ENCODE measurements at places on chromosomes 13 and 19.

GRCh38 chr13:50450279-50450678, 393.2 kb downstream of the DLEU7 start:
- DNase-seq: no peak

DNA sequence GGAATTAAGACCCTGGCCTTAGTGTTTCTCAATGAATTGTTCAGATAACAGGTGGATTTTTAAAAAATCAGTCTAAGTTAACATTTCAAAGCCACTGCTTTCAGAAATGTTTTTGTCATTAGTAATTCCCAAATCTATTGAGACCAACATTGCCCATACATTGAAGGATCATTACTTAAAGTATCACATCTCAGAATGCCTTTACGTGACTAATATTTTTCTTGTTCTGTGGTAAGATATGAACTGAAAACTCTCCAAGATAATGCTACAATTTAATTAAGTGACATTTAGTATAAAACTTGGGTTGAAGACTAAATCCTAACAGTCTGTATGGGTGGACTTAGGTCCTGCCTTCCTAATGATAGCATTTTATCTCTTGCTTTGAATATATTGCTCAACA, 59.4 kb upstream of the POSTN start:
- no peak for DNase-seq

DNA sequence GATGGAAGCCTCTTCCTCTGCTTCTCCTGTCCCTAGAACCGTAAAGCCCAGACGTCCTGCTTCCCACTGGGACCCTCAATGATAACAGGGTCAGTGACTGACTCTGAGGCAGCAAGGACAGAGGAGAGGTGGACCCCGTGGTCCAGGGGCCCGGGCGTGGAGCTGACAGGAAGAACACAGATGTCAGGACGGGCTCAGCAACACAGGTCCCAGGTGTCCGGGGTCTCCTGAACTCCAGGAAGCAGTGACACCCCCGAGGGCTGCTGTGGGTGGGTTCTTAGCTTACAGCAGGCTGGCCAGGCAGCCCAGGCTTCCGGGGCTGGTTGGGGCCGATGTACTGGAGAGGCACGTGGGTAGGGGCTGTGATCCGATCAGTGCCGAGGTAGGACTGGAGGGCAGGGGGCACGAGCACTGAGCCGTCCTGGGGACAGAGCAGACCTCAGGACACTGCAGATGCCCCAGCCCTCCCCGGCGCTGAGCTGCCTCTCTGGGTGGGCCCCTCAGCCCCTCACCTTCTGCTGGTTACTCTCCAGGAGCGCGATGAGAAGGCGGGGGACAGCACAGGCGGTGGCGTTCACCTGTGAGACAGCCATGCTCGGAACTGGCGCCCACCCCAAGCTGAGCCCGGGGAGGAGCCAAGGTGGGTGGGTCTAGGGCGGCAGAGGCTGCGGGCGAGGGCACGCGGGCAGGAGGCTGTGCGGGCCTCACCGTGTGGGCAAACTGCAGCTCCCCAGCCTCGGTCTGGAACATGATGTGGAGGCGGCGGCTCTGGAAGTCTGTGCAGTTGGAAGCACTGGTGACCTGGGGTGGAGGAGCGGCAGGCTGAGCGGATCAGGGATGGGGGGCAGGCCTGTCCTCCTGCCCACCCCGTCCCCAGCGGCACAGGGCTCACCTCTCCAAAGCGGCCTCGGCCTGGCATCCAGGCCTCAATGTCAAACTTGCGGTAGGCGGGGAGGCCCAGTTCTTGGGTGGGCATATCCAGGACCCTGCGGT, 3.6 kb upstream of the CCER2 start:
- DNase-seq: no peak

DNA sequence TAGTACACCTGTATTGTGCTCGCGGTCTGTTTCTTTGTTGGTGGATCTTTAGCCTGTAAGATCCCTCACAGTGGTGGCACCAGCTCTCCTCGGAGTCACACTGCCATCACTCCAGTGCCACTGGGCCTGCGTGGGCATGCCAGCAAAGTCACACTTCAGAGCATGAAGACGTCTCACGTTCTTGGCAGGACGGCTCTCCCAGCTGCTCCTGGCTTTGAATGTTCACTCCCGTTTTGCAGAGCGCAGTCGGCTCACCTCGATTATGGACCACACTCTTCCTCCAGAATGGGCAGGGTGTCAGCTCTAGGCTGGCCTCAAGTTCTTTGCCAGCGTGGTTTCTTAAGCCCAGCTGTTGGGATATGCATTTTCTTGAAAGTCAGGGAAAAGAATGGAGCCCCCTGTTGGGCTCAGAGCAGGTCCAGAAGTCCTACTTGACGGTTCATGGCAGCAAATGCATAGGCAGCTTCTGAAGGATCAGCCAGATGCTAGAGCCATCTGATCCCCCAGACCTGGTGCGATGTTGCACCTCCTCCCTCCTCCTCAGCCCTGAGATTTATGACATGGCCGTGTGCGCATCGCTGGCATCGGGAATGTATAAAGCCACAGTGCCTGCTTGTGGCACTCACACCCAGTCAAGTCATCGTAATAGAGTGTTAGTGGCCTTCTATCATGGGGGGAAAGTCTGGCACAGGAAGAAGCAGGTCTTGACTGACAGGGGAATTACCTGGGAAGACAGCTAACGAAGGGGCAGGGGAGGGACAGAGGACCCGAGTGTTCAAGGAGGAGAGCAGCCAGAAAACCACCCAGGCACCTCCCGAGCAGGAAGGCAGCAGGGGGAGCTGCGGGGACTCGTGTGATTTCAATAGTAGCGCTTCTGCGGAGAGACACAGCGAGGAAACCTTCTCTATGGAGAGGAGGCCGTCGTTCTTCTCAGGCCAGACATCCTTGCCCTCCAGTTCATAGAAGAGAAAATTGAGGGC, 40.2 kb upstream of the NPAS1 start:
- DNase-seq: no peak

DNA sequence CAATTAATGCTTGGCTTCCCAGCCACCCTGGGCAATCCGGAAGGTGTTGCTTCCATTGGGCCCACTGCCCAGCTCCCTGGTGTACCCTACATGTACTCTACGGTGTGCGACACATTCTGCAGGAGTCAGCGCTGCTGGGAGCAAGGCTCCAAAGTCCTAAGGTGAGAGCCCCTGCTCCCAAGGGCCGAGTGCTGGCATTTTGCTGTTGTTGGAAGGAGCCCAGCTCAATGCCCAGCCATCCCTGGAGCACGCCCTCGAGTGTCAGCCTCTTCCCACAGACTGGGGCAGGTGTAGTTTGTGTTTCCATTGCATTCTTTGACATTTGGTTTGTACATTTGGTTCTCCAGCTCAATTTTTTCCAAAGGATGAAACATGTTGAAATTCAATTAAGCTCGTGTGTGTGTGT, 64.6 kb downstream of the GGACT start:
- no peak for DNase-seq

GRCh38 chr13:36430247-36431203, 1.8 kb upstream of the CCNA1 start:
- peak; percentile 42 for DNase-seq

DNA sequence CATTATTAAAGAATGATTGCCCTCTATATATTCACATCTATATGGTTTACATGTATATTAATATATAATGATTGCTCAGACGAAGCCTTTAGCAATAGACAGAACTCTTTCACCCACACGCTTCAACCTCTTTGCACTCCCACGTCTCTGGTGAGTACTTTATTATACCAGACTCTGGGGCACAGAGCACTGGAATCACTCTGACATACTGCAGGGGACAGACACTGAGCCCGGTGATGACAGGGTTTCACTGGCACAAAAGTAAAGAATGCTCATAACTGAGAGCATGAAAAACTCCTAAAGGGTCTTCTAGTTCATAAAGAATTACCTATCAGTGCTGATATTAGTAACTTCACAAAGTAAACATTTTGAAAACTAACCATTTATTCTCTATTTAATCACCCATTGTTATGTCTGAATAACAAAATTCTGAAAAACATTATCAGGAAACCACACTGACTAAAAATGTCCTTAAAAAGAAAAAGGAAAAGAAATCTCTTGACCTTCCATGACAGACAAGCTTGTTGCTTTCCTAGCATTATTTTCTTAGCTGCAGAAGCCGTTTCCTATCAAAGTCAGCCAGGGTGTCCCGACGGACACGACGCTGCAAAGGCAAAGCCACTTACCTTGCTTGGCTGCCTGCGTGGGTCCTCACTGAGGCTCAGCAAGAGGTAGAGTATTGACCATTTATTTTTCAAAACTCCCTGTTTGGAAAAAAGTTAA, 29.1 kb downstream of the TUBGCP3 start:
- DNase-seq: no peak

- no peak for DNase-seq
Observed at GRCh38 chr19:9032136-9032631, 22.0 kb upstream of the MUC16 start.

DNA sequence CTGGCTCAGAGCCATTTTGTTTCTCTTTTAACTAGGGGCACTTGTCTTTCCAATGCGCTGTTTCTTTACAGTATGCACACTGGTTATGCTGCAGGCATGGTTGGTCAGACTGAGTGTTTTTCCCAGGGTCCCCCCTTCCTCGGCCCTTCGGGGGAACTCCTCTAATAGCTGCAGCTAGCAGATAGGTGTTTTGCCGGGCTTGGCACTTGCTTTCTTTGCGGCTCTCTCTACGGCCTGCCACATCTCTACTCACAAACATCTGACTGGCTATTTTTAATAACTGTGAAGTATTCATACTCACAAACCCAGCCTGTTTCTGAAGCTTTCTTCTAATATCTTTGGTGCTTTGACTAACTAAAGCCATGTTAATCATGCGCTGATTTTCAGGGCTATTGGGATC, 89.4 kb downstream of the SLC25A15 start:
- no peak for DNase-seq

DNA sequence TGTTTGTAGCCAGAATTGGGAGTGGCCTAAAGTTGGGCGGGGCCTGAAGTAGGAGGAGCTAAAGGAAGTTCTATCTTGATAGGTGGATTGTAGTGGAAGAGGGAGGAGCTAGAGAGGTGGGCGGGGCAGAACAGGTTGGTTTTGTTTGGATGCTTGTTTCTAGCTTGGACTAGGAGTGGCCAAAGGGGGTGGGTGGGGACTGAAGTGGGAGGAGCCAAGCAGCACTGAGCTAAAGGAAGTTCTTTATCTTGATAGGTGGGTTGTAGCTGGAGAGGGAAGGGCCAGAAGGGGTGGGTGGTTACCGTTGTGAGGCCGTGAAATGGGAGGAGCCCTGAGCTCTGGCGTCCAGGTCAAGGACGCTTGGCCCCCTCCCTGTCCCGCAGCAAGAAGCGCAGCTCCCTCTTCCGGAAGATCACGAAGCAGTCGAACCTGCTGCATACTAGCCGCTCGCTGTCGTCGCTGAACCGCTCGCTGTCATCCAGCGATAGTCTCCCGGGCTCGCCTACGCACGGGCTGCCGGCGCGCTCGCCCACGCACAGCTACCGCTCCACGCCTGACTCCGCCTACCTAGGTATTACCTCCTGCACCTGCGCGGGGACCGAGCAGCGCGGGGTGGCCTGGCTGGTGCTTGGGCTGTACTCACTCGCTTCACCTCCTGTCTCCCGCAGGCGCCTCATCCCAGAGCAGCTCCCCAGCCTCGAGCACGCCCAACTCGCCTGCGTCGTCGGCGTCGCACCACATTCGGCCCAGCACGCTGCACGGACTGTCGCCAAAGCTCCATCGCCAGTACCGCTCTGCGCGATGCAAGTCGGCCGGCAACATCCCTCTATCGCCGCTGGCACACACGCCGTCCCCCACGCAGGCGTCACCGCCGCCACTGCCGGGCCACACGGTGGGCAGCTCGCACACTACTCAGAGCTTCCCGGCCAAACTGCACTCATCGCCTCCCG, 8.0 kb downstream of the DNASE2 start:
- peak; percentile 75 for DNase-seq

DNA sequence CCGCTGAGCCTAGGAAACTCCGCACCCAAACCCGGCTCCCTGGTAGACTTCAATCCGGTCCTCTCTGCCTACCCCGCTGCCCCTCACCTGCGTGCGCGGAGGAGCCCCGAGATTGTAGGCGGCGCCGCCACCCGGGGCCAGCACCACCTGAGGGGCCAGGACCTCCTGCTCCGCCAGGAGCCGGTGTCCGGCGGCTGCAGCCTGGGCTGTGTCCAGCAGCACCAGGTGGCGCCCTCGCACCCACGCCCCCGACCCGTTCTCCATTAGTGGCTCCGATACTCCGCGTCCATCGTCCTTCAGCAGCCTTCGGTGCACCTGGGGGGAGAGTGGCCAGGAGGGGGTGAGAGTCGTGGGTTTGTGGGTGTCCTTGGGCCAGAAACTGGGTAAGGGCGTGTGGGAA, 18.5 kb downstream of the MAN2B1 start:
- DNase-seq: peak; percentile 62

DNA sequence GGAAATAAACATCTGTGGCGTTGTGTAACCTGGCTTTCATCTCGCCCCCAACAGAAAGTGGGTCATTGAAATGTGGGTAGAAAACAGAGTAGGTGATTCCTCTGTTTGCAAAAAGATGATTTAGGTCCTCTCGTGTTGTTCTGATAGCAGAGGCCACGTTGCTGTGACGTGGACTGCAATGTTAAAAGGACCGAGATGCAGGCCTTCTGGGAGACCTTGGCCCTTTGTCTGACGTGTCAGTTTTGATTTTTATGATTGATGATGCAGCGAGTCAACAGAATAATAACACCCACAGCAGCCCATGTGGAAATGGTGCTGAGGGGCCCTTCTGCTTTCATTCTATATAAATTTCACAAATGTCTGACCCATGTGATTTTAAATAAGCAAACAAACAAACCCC, 68.9 kb downstream of the FGF9 start:
- no peak for DNase-seq

- DNase-seq: no peak
Observed at GRCh38 chr19:33862981-33863380, 66.3 kb downstream of the KCTD15 start.

DNA sequence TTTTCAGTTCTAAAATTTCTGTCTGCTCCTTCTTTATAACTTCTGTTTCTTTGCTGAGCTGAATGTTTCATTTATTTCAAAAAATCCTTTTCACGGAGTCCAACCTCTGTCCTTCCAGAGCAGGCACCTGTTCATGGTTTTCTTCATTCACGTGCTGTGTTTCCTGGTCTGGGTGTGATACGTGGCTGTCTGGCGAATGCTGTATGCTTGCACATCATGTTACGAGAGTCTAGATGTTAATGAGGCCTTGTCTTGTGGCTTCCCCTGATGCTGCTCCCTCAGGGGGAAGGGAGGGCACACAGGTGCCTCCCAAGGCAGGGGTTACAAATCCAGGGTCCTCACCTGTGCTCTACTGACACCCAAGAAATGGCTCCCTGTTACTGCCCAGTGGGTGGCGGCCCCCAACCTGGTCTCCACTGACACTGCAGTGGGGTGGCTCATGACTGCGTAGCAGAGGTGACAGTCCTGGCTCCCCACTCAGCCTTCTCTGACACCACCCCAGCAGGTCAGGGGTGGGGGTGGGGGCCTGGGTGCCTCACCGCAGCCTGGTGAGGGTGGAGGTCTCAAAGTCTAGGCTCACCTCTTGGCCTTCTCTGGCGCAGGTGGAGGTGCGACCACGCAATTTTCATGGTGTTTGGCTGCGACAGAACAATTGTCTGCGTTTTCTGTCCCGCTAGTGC, 20.1 kb upstream of the RAB20 start:
- DNase-seq: no peak

GRCh38 chr19:41133260-41133659, 19.0 kb downstream of the CYP2F1 start:
- no peak for DNase-seq

DNA sequence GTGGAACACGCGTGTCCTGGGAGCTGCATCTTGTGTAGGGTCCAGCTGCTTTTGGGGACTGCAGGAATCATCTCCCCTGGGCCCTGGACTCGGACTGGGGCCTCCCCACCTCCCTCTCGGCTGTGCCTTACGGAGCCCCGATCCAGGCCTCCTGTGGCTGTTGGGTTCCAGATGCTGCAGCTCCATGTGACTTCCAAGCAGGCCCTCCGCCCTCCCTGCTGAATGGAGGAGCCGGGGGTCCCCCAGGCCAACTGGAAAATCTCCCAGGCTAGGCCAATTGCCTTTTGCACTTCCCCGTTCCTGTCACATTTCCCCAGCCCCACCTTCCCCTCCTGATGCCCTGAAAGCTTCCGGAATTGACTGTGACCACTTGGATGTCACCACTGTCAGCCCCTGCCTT, 6.2 kb upstream of the PGLS start:
- no peak for DNase-seq

Measured in body of pancreas (tissue), 4 donors.